ENCODE measurements at places on chromosomes 7 and 10.
A peak's percentile ranks its signal among the peaks of the same experiment; 100 is the strongest.

GRCh38 chr10:7666253-7667023 lies at the start of gene ITIH5:
Gene ITIH5 (minus strand): TSS chr10:7666966. CDS start chr10:7666892, 74 bp downstream.
- DNase-seq = no peak

GRCh38 chr7:52249741-52250140 lies 785.7 kb upstream of the POM121L12 start:
- no peak for DNase-seq

GRCh38 chr10:895324-895723 lies 36.2 kb downstream of the LARP4B start:
- no peak for DNase-seq

DNA sequence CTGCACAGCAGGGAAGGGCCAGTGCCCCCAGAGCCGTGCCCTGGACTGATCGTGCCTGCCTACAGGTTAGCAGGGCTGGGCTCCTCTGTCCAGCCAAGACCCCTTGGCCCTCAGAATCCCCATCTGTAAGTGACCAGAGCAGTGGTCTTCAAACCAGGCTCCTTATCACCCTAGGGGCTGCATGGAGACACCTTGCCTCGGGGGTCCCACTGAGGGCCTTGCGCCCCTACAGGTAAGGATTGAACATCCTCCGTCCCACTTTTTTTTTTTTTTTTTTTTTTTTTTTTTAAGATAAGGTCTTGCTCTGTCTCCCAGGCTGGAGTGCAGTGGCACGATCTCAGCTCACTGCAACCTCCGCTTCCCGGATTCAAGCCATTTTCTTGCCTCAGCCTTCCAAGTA lies 32.6 kb upstream of the RADIL start:
- no peak for DNase-seq

GRCh38 chr7:158705234-158705850 lies 738 bp upstream of the NCAPG2 start:
- DNase-seq = no peak

- DNase-seq = no peak
These were observed 29.2 kb upstream of the DLX6 start for GRCh38 chr7:96976106-96976505.

DNA sequence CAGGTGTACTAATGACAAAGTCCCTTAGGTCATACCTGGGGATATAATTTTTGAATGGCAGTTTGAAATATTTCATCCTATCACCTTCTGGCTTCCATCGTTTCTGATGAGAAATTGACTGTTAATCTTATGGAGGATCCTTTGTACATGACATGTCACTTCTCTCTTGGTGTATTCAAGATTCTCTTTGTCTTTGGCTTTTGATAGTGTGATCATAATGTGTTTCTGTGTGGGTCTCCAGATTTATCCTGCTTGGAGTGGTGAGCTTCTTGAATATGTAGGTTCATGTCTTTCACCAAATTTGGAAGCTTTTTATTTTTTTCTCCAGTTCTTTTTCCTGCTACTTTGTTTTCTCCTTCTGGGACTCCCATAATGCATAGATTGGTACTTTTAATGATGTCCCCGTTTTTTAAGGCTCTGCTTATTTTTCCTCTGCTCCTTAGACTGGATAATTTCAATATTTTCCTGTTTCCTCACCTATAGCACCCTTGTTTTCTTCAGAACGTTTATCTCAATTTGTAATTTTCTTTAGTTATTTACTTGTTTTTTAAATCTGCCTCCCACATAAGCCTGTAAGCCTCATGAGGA lies 4.4 kb downstream of the RBM33 start:
- no peak for DNase-seq

- no peak for DNase-seq
These were observed 66.1 kb upstream of the CYP2C18 start for GRCh38 chr10:94617389-94617944.

DNA sequence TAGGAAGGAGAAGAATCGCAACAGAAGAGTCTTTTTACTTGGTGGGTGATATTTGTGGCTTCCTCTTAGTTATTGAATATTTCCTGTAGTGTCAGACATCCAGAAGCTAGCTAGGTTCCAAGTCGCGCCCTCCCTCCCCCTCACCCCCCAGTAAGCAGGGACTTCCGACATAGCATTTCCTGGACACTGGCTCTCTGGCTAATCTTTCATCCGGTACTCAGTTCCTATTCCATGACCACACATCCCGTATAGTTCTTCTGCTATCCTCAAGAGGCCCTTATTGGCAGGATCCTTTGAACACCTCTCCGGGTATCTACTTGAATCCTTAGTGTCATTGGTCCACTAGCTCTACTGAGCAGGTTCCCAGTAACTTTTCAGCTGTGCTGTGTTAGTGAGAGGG lies 167.8 kb downstream of the HDAC9 start:
- DNase-seq = no peak

DNA sequence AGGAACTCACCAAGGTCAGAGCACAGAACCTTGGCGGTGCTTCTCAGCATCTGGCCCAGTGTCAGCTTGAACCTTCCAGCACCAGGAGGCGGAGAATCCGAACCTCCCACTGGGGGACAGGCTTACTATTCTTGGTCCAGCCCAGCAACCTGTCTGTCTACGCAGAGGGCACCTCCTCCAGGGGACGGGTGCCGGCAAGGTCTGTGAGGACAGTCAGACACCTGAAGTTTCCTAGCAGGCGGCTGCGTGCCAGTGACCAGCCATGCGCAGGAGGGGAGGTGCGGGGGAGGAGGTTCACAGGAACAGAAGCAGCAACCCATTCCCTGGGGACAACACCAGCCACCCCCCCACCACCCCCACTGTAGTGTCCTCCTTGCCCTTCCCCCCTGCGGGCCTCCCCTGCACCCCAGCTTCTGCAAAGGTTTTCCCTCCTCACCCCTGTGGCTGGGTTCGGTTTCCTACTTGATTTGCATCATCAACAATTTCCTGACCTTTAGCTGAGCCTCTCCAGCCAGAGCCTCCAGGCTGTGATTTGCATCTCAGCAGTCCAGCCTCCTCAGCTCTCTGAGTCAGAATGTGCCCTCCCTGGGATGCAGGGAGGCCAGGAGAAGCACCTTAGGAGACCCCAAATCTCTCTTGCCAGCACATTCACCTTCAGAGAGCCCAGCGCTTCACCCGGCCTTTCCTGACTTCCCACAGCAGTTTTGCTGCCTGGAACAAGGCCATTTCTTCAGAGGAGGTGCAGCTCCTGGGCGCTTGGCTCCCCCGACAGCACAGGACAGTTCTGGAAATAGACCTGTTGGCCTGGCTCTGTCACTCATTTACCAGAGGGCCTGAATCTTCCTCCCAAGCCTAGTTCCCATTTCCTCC lies 107.5 kb upstream of the NPS start:
- no peak for DNase-seq

DNA sequence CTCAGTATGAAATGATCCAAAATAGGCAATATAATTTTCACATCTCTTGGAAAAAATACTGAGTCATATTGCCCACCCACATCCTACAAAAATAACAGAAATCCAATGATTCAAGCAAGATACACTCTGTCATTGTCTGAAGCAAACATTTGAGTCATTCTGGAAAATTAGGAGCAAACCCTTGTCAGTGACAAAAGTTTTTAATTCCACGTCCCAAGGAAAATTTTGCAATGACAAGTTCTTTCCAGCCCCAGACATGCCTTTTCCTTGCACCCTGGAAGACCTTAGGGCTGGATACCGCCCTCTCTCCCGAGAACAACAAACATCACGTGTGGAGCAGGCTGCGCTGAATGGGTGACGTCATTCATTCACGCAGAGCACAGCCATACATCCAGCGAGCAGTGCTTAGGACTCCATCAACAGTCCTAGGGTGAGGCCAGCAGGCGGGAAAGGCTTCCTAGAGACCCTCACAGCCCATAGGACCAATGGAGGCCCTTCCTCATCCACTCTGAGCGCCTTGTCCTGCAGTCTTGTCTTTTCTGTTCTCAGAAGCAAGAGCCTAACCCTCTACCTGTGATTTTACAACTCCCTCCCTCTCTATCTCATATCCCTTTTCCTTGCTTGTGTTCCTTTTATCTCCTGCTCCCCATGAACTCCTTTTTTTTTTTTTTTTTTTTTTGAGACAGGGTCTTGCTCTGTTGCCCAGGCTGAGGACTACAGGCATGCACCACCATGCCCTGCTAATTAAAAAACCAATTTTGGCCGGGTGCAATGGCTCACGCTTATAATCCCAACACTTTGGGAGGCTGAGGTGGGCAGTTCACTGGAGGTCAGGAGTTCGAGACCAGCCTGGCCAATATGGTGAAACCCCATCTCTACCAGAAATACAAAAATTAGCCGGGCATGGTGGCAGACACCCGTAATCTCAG lies 23.5 kb upstream of the KDM7A start:
- DNase-seq = peak; percentile 35

GRCh38 chr7:95723583-95724180 lies 48.7 kb upstream of the DYNC1I1 start:
- DNase-seq = peak; percentile 13

DNA sequence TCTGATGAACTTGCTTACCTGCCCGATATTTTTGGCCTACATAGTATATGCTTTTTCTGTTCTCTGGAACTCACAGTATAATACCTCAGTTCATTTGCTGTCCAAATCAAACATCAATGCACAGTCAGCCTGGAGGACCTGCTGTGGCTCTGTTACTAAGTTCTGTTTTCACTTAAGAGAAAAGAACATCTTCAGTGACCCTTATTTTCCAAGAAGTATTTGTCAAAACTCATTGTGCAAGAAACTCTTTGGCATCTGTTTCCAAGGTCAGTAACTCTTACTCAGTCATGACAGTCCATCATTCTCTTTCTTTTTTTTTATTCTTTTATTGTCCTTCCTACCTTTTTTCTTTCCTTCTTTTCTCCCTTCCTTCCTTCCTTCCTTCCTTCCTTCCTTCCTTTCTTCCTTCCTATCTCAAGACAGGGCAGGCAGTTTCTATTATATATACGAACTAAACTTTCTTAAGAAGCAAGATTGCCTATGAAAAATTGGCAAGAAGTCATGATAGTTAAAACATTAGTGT lies 37.8 kb upstream of the SEM1 start:
- no peak for DNase-seq

DNA sequence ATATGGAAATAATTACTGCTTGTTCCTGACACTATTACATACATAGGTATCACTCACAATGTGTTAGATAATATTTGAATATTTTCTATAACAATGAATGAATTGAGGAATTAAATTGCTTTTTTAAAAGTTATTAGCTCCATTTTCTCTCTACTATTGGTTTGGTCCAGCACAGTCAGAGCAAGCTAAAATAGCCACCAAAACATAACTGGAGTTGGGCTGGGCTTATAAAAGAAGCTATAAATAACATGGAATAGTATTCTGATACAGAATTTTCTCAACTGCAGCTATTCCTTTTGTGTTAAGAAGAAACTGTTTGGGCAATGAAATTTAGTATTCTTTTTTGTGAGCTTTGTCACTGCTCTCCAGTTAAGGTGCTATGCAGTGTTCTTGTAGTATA lies 142.6 kb upstream of the LRRN3 start:
- no peak for DNase-seq

DNA sequence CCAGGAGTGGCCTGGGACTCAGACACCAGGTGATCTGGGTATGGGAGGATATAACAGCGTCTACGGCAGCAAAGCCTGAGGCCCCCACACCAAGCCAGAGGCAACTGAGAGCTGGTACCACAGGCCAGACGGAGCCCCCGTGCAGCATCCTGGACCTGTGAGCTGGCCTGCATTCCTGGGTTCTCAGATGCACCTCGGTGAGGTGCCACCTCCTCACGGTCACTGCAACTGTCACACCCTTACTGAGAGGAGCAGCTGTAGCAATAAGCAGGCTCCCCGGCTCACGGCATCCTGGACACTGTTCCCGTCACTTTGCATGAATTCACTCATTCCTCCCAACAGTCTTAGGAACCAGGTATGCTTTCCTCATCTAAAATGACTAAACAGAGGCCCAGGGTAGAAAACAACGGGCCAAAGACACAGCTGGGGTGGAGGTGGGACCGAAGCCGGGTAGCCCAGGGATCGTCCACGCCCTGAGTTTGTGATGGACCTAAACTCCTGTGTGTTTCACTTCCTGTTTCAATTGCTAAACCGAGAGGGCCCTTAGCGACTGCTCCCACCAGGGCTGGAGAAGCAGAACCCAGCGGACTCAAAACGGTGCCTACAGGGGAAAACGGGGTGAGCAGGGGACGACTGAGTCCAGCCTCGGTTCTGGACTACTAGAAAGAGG lies 98.7 kb downstream of the CTBP2 start:
- DNase-seq = no peak

DNA sequence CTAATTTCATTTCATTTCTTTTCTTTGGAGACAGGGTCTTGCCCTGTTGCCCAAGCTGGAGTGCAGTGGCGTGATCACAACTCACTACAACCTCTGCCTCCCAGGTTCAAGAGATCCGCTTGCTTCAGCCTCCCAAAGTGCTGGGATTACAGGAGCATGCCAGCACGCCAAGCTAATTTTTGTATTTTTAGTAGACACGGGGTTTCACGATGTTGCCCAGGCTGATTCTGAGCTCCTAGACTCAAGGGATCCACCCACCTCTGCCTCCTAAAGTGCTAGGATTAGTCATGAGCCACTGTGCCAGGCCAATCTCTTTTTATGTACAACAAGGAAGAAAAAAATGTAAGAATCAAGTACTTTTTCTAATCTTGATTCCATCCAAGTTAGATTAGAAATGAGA lies 10.7 kb upstream of the KMT2E start:
- peak; percentile 82 for DNase-seq

DNA sequence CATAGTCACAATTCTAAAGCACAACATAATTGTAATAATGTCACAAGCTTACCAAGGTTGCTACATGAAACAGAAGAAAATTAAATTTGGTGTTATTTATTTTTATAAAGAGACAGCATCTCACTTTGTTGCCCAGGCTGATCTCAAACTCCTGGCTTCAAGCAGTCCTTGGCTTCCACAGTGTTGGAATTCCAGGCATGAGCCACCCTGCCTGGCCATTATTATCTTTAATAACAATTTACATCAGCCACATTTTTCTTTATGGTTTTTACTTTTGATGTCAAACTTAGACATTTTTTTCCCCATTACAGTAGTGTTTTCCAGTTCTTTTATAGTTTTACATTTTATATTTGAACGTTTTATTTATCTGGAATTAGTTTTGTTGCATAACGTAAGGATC lies 46.7 kb downstream of the BMPR1A start:
- no peak for DNase-seq

DNA sequence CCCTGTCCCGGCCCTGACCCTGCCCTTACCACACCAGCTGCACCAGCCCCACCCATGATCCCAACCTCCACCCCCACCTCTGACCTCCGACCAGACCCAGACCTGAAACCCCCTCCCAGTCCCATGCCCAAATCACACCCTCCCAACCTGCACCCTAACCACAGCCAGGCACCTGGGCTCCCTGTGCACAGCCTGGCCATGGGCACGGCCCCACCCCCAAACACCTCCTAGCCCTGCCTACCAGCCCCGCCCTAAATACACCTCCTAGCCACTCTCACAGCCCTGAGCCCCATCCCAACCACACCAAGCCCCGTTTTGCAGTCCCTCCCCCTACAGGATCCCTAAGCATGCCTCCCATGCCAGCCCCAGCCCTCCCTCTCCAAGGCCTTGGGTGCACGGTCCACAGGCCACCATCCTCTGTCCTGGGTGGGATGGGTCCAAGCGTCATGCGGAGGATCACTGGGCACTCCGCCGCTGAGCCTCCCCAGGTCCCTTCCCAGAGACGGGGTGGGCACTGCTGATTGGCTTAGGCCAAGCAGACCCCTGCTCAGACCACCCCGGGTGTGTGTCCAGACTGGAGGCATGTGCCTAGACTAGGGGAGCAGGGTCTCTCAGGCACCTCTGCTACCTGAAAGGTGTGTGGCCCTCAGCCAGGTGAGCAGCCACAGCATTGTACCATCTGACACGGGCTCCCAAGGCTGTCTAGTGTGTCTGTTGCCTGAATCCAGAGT lies 30.1 kb downstream of the INSIG1 start:
- DNase-seq = no peak

- DNase-seq = no peak
These were observed 19.8 kb upstream of the SAR1A start for GRCh38 chr10:70190102-70190501.

GRCh38 chr7:1931256-1931950 lies 261.3 kb downstream of the ELFN1 start:
- DNase-seq = peak; percentile 39

All from IMR-90 (cell line).